ENCODE measurements at places on chromosomes 5 and 9.

- peak; percentile 88 for DNase-seq
Measured at GRCh38 chr5:1251678-1252580, 26.7 kb downstream of the SLC6A18 start.

DNA sequence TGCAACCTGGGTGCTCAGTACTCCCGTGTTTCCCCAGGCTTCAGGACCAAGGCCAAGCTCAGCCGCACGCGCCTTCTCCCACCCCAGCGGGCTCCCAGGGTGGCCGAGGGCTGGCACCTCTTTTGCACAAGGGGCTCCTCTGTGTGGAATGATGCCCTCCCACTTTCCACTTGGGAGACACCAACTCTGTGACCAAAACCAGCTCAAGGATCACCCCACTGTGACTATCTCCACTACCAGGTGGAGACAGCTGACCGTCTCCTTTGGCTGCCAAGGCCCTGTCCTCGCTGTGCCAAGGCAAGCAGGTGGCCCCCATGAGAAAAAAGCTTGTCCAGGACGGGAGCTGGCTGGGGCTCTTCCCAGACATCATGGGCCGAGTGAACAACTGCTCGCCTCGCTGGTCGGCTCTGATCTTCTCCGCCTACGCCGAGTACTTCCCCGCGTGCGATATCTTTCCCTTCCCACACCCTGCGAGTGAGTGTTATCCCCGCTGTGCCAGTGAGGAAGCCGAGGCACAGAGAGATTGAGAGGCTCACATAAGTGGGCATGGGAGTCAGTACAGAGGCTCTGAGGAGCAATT, 132.8 kb downstream of the ZNF354C start:
- DNase-seq = no peak

GRCh38 chr9:16030528-16031185, 477.8 kb downstream of the CCDC171 start:
- DNase-seq = no peak

- no peak for DNase-seq
Measured at GRCh38 chr5:66345281-66345680, 201.2 kb downstream of the SREK1 start.

- DNase-seq = no peak
Measured at GRCh38 chr5:72007336-72008111, 99.8 kb upstream of the MAP1B start.

DNA sequence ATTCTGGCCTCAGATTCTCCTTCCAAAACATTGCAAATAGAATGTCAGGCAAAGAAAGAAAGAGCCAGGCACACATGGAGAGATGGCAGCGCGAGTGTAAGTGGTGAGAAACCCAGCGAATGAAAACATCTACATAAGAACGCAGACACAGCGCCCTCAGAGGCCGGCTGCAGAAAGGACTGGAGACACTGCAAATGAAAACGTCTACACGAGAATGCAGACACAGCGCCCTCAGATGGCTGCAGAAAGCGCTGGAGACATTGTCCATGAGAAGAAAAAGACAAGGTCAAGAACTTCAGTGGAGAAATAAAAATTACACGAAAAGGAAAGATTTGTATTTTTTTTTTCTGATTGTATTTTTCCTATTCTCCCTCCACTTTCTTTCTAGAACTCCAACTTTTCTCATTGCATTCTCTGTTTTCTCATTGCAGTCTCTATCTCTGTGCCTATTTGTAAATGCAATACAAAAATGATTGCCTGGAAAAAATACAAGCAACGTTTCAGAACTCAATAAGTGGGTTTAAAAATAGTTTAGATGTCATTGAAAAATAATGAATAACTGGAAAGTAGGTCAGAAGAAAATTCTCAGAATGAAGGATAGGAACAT, 117.9 kb upstream of the LPCAT1 start:
- peak; percentile 76 for DNase-seq

DNA sequence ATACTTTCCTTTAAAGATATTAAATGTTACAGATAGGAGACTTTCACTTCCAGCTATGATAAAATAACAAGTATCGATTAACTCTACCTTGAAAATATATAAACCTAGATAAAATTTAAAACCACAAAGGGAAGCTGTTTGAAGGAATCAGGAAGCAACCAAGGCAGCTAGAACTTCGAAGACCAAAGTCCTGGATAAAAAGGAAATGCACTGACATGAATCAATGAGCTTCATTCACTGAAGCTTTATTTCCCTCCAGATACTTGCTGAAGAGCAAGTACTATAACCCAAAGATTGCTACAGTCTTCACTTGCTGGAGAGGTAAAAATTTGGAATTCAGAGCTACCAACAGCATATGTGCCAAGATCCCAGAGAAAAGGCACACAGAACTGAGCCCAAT, 144.1 kb downstream of the PIK3R1 start:
- no peak for DNase-seq

- DNase-seq = no peak
Measured at GRCh38 chr9:38332625-38333024, 59.9 kb upstream of the ALDH1B1 start.

- no peak for DNase-seq
Measured at GRCh38 chr5:139131465-139131864, 66.7 kb downstream of the SIL1 start.

- peak; percentile 97 for DNase-seq
Measured at GRCh38 chr5:91383027-91383955, at the start of gene ARRDC3. ARRDC3 (minus strand) TSS chr5:91383317; CDS start chr5:91383092, 225 bp downstream.

GRCh38 chr9:28916348-28916747, 1343.1 kb upstream of the C9orf72 start:
- DNase-seq = peak; percentile 38

GRCh38 chr5:167232675-167233311, 1058.7 kb upstream of the WWC1 start:
- DNase-seq = no peak

- DNase-seq = no peak
Measured at GRCh38 chr9:2725126-2725525, 7.8 kb downstream of the KCNV2 start.

- no peak for DNase-seq
Measured at GRCh38 chr5:69295088-69295754, 37.4 kb downstream of the CCDC125 start.

- no peak for DNase-seq
Measured at GRCh38 chr9:22976454-22976853, 529.8 kb downstream of the DMRTA1 start.

DNA sequence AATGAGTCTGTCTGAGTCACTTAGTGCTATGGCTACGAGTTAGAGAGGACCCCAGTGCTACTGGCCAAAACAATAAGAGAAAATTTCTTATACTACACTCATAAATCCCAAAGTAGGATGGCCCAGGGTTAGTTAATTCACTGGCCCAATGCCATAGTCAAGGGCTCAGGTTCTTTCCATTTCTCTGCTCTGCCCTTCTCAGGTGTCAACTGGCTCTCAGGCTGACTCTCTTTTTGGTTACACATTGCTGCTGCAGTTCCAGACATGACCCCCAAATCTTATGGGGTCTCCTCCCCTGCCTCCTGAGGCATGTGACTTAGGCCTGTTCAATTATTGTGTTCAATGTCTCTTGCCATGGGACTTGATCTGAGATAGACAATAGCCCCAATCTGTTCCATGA, 70.4 kb downstream of the ARHGEF37 start:
- no peak for DNase-seq

- DNase-seq = no peak
Measured at GRCh38 chr5:139985290-139985689, 57.8 kb downstream of the NRG2 start.

DNA sequence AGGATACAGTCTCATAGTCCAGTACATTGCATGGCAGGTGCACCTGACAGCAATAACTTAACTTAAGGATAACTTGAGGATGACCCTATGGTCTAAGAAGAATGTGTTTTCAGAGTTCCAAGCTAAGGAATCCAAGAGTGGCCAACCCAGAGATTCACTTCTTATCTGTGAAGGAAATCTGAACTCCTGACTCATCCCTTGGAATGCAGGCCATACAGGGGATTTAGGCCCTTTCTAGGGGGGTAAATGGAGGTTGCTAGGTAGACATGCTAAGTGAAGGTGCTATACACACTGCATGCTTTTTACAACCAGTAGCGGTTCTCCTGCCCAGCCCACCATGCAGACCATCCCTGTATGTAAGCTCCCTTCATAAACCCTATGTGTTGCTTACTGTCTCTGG, 50.4 kb downstream of the HTR1A start:
- no peak for DNase-seq

GRCh38 chr9:5518937-5519319, 8.6 kb downstream of the PDCD1LG2 start:
- no peak for DNase-seq

- DNase-seq = no peak
Measured at GRCh38 chr5:53411388-53411787, 69.0 kb upstream of the FST start.

DNA sequence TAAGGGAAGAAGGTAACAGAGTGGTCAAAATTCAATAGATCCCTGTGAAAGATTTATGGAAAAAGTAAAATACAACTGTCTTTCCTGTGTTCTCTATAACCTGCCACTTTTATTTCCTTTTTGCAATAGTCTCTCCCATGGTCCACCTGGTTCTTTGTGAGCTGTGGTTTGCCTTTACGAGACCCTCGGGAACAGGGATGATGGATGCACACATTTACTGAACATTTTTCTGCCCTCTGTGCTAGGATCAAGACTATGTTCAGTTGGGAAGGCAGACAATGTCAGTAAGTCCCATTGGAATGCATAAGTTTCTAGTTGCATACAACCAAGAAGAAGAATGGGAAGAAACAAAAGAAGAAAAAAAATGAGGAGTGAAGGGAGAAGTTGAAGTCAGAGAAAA, 281.2 kb downstream of the TRPM3 start:
- DNase-seq = no peak

- DNase-seq = no peak
Measured at GRCh38 chr5:158843305-158843704, 256.4 kb downstream of the EBF1 start.

DNA sequence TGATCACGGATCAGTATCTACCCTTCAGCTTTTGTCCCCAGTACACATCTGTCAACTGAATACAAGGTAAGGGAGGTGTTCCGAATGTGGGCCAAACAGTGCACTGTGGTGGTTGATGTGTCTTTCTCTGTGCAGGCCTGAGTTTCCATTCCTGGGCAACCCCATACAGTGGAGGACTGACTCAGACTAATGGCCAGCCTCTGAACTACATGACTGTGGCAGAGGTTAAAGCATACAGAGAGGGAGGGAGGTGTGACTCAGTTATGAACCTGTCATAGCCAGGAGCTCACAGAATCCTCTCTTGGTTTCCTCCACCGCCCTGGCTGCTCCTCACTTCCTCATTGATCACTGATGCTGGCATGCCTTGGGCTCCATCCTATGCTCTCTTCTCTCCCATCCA, 136.4 kb upstream of the TAS2R1 start:
- DNase-seq = no peak

- no peak for DNase-seq
Measured at GRCh38 chr9:71403106-71403505, 281.7 kb upstream of the TRPM3 start.

GRCh38 chr9:96674906-96675538, 19.9 kb upstream of the PRXL2C start:
- DNase-seq = no peak

GRCh38 chr9:120475341-120475740, 104.6 kb downstream of the CDK5RAP2 start:
- no peak for DNase-seq

DNA sequence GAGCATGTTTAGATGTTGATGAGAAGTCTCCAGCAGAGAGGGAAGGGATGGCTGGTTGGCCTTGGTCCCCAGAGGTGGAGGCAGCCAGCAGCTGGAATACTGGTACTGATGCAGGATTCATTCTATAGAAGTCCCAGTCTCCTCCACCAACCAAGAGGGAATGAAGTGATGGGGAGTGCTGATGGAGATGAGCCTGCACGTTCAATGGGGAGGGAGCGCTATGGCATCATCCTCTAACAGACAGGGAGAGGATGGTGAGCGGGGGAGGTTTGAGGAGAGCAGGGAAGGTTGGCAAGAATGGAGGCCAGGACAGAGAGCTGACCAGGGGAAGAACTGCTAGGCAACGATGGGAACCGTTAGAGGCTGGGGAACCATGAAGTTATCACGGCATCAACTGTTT, 159.8 kb upstream of the MVB12B start:
- no peak for DNase-seq

GRCh38 chr5:125113328-125113727, 366.9 kb upstream of the ZNF608 start:
- no peak for DNase-seq

DNA sequence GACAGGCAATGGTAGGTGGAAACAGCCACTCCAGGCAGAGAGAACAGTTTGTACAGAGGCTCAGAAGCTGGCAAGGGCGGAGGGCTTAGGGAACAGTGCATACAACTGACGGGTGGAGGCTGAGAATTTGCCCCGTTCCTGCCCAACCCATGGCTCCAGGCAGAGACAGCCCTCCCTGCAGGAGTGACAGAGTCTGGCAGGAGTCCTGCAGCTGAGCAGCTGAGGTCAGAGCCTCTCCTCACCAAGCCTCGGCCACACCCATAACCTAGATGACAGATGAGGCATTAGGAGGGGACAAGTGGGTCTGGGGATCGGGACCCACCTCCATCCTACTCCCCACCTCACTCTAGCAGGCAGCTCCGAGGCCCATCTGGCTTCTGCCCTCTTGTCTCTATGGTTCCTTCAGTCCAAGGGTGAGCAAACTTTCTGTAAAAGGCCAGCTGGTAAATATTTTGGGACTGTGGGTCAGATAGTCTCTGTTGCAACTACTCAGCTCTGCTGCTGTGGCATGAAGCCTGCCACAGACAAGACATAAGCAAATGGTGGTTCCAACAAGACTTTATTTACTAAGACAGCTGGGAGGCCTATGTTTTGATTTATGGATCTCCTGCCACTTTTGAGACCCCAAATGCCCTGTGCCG, 83.7 kb downstream of the SH3TC2 start:
- DNase-seq = no peak

DNA sequence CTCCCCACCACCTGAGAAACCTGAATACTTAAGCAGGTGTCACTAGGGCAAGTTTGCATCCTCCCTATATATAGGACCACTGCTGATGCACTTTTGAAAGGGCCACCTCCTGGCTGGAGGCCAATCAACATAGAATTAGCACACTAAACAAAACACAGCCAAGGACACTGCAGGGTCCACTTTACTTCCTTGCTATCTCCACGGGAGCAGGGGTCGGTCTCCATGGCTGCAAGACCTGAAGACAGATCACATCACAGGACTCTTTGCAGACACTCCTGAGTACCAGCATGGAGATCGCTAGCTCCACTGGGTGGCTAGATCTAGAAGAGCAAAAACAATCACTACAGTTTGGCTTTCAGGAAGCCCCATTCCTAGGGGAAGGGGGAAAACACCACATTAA, 72.3 kb downstream of the C9orf153 start:
- no peak for DNase-seq

- no peak for DNase-seq
Measured at GRCh38 chr9:88820055-88820454, 171.2 kb upstream of the S1PR3 start.

GRCh38 chr9:106945727-106946660, 83.0 kb downstream of the ZNF462 start:
- DNase-seq = no peak

- no peak for DNase-seq
Measured at GRCh38 chr5:179696603-179697002, 2.2 kb upstream of the CANX start.

- DNase-seq = no peak
Measured at GRCh38 chr9:76218886-76219445, 175.3 kb downstream of the RFK start.

Measured in Caco-2 (cell line).